Suppressor macrophage treated with lipopolysaccharide for 1 hour (primary cell): ENCODE measurements at places on chromosomes 3 and 15.

- no peak for DNase-seq
Measured at GRCh38 chr3:57518276-57518915, 25.7 kb downstream of the DNAH12 start.

DNA sequence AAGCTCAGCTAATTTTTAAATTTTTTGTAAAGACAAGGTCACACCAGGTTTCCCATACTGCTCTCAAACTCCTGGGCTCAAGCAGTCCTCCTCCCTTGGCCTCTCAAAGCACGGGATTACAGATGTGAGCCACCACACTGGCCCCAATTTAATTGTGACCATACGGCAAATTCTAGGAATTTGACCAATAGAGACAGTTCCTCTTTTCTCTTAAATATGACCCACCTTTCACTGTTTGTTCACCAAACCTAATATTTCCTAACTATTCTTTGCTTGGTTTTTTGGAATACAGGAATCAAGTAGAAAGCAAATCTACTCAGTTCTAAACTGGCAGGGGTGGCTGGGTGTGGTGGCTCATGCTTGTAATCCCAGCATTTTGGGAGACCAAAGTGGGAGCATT lies 264.0 kb downstream of the SHQ1 start:
- DNase-seq = no peak

- DNase-seq = no peak
Measured at GRCh38 chr3:124246949-124247348, 255.0 kb upstream of the ROPN1 start.

DNA sequence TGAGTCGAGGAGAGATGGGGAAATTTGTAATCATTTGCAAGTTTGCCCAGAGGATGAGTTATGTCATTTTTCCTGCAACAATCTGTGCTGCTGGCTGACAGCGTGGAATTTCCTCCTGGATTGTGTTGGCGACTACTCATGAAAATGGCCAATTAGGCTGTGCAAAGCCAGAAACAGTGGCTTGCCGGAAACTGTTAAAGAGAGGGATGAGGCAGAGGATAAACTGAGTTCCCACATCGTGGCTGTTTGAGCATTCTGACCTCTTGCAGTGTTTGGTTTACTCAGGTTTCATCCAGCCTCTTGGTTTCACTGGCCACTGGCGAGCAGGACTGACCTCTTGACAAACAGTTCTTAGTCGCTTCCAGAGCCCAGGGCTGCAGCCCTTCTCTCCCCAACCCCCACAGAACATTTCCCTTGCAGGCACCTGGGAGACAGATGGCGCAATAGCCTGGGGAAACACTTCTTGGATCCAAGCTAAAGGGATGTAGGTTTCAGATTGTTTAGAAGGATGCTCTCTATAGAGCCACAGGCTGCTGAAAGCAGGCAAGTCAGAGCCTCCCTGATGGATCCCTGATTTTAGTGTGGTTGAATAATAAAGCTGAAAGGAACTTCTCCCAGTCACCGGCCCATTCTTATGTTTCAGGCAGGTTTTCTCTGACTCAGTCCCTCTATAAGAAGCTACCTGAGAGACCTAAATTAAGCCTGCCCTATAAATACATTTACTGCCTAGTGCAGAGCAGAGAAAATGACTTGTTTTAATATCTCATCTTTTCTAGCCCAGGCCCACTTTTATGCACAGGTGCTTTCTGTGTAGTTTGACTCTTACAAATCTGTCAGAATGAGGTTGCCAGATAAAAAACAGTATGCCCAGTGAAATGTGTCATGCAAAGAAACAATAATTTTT lies 92.8 kb upstream of the UBE2E1 start:
- no peak for DNase-seq

- DNase-seq = no peak
Measured at GRCh38 chr15:28943146-28943545, 57.4 kb downstream of the APBA2 start.
